D721Med (cell line): ENCODE measurements at places on chromosomes 16 and 17.
A peak's percentile ranks its signal among the peaks of the same experiment; 100 is the strongest.

DNA sequence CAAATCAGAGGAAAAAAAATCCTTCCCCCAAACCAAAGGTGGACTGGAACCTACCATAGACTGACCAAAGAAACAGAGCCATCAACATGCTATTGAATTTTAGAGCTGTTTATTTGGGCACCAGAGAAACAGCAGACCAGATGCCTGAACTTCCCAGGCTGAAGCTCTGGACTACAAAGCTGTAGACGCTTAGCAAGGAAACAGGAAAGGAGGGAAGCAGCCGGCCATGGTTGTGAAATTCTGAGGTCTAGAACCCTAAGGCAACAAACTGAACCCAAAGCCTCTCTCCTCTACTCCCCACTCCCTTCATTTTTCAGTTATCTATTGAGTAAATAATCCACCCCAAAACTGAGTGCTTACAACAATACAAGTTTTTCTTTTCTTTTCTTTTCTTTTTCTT, 45.4 kb upstream of the MEIOC start:
- DNase-seq, result no peak

DNA sequence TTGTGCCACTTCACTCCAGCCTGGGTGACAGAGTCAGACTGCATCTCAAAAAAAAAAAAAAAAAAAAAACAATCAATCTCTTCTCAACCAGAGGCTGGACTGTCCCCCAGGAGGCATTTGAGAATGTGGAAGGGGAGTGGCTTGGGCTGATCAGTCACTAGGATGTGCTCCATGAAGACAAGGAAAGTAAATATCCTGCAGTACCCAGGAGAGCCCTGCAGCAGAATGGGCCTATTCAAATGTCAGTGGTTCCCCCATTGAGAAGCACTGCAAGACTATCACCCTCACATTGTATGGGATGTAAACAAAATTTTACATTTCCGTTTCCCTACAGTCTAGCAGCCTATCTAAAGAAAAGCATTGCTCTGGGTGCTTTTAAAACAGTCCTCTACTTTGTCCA, 70.3 kb downstream of the DNAH9 start:
- DNase-seq, result no peak

GRCh38 chr16:767743-768235, 7.3 kb downstream of the MSLN start:
- no peak for DNase-seq

DNA sequence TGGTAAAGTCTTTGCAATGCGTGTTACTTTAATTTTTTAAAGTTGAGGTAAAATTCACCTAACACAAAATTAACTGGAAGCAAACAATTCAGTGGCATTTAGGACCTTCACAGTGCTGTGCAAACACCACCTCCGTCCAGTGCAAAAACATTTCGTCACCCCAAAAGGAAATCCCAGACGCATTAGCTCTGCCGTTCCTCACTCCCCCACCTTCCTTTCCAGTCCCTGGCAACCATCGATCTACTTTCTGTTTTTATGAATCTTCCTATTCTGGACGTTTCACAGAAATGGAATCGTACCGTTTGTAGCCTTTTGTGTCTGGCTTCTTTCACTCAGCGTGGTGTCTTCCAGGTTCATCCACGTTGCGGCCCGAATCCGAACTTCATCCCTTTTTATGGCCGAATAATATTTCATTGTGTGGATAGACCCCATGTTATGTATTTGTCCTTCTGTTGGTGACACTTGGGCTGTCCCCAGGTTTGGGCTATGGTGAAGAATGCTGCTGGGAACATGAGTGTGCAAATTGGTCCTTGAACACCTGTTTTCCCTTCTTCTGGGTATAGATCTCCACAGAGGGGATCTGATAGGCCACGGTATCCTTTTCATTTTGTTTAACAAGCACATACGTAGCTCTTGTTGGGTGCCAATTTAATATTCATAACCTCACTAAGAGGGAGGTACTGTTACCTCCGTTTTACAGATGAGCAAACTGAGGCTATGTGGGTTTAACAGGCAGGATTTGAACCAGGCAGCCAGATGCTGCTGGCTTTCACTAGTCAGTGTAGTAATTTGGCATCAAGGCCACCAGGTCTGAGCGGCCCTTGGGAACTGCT, 232.0 kb upstream of the GSE1 start:
- no peak for DNase-seq

- no peak for DNase-seq
Observed at GRCh38 chr17:43562679-43563599, 16.8 kb upstream of the ETV4 start.

DNA sequence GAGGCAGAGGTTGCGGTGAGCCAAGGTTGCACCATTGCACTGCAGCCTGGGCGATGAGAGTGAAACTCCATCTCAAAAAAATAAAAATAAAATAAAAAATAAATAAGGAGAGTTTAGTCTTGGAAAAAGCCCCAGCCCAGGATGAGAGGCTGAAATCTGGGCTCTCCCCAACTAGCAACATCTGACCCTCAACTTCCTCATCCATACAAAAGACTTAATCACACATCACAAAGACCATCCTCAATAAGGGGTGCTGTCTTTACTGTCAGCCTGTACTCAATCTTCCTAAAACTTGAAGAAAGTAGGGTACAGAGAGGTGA, 11.4 kb upstream of the SLC4A1 start:
- DNase-seq, result no peak

DNA sequence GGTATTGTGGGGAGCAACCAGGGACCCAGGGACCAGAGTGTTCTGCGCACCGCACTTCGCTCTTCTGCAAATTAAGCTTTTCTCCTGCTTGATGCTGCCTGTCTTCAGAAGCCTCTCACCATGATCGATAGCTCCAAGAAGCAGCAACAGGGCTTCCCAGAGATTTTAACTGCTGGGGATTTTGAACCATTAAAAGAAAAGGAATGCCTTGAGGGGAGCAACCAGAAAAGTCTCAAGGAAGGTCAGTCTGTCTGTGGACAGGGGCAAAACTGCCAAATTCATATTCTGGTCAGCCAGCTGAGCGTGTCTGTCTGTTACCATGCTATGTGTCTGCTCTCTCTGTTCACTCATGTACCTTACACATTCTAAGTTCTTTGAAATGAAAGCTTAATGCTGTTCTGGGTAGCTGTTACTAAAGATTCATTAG, 115.7 kb downstream of the MRTFB start:
- DNase-seq, result no peak

DNA sequence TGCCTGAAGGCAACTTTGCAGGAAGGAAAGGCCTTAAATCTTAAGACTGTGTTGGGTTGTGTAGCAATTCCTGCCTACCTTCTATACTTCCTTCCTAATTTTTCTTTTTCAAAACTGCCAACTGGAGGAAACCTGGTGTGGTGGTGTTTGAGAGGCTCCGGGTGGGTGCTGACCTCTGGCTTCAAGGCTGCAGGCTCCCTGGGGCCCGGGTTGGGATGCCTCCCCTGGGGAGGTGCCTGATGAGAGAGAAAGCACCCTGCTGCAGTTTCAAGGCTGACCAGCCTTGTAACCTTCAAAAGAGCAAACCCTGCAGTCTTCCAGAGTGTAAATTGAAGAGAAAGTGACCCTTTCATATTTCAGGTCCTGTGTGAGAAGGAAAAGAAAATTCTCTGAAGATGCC, 55.9 kb downstream of the MSI2 start:
- DNase-seq, result no peak

- DNase-seq, result no peak
Observed at GRCh38 chr17:72651988-72652387, 440.5 kb downstream of the SLC39A11 start.

DNA sequence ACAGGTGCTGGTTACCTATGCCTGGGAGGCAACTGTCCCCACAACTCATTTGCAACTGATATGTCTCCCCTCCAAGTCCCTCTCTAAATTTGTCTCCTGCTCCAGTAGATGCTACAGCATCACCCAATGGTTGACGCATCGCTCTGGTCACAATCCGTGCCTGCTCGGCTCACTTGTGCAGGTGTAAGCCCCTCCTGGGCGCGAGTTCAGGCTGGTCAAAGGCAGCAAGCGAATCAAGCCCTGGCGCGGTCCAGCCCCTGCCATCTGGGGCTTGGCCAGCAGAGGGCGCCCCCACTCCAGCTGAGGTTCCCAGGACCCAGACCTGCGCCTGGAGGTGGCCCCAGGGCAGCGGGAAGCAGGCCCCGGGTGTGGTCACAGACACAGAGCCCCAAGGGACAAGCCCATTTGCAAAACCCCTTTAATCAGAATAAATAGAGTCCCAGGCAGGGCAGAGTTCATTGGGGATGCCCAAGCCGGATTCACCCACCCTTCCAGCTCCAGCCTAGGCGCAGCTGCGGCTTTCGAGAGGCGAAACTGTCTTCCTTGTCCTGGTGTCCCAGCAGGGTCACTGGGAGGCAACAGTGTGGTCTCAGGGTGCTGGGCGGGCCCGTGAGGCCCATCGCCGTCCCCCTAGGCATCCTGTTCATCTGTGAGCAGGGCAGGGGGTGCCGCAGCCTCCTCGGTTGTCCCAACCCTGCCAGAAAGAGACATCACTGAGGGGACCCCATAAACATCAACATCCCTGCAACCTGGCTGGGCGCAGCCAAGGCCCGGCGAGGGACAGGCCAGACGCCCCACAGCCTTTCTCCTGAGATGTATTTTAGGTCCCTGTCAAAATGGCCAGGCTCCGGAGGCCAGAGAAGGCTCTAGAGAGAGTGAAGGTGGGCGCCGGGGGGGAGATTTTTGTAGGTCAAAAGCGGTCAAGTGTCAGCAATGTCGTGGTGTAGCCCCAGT, 15.8 kb downstream of the TMC6 start:
- peak; percentile 92 for DNase-seq
